HFF-Myc (cell line): ENCODE measurements at places on chromosomes 16 and 17.

GRCh38 chr17:78891406-78892061, 11.5 kb downstream of the CEP295NL start:
- no peak for DNase-seq

GRCh38 chr16:72112452-72112792, 18.8 kb downstream of the DHX38 start:
- no peak for DNase-seq

- no peak for DNase-seq
These were observed 128.7 kb downstream of the TANGO6 start for GRCh38 chr16:68972013-68972412.

DNA sequence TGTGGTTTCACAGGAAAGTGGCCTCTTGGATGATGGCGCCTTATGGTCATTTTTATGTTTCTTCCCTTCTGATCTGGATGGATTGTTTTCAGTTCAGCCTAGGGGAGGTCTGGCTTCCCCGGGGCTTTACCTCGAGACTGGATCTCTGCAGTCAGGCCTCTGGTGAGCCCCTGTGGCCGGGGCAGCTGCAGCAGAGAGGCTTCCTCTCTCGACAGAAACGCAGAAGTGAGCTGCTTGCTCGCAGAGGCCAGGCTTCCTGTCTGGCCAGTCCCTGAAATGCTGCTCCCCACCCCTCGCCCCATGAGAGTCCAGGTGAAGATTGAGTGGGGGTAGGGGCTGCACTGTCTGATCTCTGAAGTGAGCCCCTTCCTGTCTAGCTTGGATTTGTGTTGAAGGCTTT, 44.0 kb downstream of the PLCG2 start:
- no peak for DNase-seq

- DNase-seq, result no peak
These were observed 19.6 kb upstream of the ATP2A3 start for GRCh38 chr17:3983606-3984484.

DNA sequence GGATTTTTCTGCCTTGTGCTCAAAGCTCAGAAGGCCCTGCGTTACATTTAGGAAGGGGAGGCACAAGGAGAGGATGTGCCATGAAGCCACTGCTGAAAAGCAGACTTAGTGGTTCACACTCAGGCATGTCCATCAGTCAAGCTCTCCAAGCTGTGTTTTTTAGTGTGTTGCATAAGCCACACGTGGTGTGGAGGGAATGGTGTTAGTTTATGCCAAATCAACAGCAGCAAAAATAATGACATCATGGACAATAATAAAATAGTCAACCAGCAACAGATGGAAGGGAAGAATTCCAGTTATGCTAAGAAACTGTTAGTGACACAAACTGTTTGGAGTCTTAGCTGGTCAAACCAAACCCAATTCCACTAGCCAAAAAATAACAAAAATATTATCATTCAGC, 438.3 kb downstream of the NPIPA7 start:
- no peak for DNase-seq

DNA sequence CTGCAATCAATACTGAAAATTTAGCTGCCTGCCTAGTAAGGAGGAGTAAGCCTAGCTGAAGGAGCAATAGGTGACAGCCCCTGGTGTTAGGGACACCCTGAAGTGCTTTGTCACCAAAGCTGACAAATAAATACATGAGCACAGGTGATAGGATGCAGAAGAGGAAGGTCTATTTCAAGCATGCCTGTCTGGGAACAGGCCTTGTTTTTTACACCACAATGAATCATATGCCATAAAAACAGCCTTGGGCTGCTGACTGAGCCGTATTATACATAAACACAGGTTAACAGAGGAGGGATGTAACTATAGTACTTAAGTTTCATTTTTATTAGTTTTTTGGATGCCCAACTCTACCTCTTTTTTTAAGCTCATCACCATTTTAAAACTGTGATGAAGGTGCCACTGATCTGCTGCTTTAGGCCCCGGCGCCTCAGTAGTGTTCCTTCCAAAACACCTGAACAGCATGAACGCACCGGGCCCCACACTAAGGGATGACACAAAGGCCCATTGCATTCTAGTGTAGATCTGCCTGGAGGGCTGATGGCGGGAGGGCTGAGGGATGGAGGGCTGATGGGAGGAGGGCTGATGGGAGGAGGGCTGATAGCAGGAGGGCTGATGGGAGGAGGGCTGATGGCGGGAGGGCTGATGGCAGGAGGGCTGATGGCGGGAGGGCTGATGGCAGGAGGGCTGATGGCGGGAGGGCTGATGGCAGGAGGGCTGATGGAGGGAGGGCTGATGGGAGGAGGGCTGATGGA, 150.3 kb downstream of the AATF start:
- DNase-seq, result no peak

DNA sequence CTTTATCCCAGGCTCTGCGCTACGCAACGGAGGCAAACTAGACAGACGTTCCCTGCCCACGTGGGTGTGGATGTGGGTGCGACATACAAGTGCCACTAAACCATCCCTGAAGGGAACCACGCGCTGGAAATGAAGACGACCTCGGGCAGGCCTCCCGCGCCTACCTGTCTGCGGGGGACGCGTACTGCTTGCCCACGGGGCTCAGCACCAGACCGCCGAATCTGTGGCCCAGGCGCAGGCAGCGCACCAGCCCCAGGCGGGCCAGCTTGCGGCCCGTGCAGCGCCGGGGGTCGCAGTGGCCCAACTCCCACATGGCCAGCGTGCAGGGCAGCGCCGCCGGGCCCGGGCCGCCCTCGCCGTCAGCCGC, 480 bp downstream of the TSR3 start:
- no peak for DNase-seq

GRCh38 chr17:33657181-33657580, 364.1 kb upstream of the ASIC2 start:
- DNase-seq, result no peak
